ENCODE measurements at places on chromosomes 1 and 21. TPM values are rescaled to one million over a fixed set of nuclear protein-coding genes. Genes with fewer than 3 reads are reported as not detected.

DNA sequence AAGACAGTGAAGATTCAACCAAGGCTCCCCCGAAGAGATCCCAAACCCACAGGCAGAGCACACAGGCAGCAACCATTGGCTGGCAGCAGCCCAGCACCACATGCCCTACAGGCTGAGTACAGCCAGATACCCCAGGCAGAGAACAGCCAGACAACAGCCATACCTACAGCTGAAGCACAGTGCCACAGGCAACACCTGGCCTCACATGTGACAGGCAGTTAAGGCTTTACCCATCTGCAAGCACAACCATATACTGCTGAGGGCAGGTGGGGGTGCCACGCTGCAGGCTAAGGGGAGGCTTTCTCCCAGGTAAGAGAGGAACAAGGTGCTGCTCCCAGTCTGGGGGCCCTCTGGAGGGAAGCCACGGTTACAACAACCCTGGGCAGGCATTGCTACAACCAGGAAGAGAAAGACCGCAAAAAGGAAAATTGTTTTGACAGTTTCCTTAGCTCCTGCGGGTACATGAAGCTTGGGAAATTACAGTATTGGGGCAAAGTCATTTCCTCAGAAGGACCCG is 12.3 kb downstream of the CHIT1 start:
- H3K4me1 ChIP-seq = peaks cover 2% of the 10 kb centered on the region
- H3K27me3 ChIP-seq = peaks cover 13% of the 10 kb centered on the region
- no peak for DNase-seq
- no peak overlapping the region for H3K27ac ChIP-seq
- H3K4me3 ChIP-seq = no peak overlapping the region
- H3K36me3 ChIP-seq = no peaks in the 10 kb centered on the region

DNA sequence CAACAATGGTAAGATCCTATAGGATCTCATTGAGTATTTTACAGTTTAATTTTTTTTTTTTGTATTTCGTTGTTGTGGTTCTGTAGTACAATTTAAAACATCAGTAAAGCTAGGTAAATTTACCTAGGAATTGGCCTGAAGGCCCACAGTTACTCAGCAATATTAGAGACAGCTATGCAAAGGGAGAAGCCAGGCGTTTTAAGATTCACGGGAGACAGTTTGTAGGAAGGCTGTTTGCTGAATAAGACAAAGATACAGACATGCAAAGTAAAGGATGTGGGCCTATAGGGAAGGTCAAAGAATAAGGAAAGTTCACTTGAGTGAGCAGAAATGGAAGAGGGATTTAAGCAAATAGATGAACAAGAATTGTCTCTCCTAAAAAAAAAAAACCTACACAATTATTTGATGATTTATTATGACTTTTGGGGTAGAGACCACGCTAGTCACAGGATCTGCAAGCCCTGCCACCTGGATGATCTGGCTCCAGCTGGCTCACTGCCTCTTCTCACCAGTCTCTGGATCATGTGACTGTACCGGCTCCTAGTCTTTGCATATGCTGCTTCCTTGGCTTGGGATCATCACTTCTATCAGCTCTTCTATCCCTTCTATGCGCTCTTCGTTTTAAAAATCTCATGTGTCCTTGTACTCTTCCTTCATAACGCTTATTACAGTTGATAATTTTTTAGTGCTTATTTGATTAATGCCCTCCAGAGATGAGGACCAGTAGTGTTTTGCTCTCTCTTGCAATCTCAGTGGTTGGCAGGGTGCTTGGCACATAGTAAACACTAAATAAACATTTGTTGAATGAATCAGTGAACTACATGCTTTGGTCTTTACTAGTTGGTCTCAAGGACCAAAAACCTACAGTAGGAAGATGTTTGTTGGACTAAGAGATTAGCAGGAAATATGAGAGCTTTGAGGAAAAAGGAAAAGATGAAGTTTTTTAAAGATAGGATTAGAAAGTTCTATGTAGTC is 14.1 kb downstream of the DYRK1A start:
- H3K36me3 ChIP-seq = peaks cover 24% of the 10 kb centered on the region
- no peak overlapping the region for H3K4me3 ChIP-seq
- DNase-seq = no peak

DNA sequence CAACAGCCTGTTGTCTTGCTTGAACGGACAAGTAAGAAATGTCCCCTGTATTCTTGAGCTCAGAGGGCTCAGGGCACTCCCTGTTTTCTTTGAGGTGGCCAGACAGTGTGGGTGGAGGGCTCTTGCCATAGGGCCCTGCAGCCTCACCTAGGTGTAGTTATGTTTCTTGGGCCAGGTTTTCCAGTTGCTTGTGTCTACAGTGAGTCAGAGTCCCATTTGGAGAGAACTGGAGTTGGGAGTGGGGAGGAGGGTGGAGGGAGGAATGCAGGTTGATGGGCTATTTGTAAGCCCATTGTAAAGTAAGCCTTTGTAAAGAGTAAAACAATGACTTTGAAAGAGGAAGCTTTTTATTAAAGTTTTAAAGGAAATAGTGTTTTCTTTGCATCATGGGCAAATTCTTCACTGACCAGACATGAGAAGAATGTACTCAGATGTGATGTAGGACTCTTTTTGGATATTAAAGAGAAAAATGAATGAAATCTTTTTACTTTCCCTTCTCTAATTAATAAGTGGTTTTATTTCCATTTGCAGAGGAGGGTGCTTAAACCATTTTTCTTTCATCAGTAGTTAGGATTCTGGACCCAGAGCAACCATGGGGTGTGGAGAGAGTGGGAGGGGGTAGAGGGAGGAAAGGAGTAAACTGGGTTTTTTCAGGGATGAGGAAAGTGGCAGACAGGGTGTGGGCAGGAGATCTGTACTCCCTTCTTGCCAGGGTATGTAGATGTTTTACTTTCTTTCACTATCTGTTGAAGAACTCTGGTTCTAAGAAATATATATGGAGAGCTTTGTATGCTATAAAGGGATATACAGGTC is 45.1 kb upstream of the MACF1 start:
- H3K27ac ChIP-seq = no peak overlapping the region
- H3K27me3 ChIP-seq = peaks cover 19% of the 10 kb centered on the region
- peaks cover 9% of the 10 kb centered on the region for H3K4me1 ChIP-seq
- H3K36me3 ChIP-seq = no peaks in the 10 kb centered on the region
- no peak overlapping the region for H3K4me3 ChIP-seq

GRCh38 chr1:230072866-230073265 is 5.8 kb downstream of the GALNT2 start:
- peaks cover 25% of the 10 kb centered on the region for H3K36me3 ChIP-seq
- peaks cover 68% of the 10 kb centered on the region for H3K4me1 ChIP-seq
- no peak overlapping the region for H3K4me3 ChIP-seq
- H3K27ac ChIP-seq = no peak overlapping the region
- DNase-seq = no peak
- H3K27me3 ChIP-seq = no peaks in the 10 kb centered on the region

DNA sequence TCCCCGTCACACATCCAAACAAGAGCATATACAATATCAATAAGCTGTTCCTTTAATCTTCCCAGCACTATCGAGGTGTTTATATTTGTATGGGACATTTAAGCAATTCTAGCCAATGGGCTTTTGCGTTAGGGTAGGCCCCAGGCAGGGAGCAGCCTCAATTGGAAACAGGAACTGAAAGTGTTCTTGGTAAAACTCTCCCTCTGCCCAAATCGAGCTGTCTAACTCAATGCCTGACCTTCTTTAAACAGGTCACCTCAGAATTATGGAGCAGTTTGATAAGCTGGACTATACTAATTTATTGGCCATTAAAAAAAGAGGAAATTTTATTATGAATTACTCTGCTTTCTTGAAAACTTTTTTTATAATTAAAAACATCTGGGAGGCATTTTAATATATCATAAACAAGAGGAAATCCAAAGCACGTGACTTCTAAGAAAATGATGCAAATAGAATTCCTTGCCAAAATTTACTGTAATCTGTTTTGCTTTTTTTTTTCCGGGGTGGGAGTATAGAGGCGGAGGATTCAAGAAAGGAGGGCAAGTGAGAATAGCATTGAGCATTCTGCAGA is 498.1 kb downstream of the LMO4 start:
- no peaks in the 10 kb centered on the region for H3K4me1 ChIP-seq
- H3K36me3 ChIP-seq = no peaks in the 10 kb centered on the region
- H3K27me3 ChIP-seq = no peaks in the 10 kb centered on the region
- no peak overlapping the region for H3K27ac ChIP-seq

- H3K27me3 ChIP-seq = peaks cover 1% of the 10 kb centered on the region
- DNase-seq = no peak
- H3K4me1 ChIP-seq = no peaks in the 10 kb centered on the region
- H3K4me3 ChIP-seq = no peak overlapping the region
- H3K36me3 ChIP-seq = no peaks in the 10 kb centered on the region
These were observed 34.0 kb downstream of the DNAI4 start for GRCh38 chr1:66890621-66891020.

DNA sequence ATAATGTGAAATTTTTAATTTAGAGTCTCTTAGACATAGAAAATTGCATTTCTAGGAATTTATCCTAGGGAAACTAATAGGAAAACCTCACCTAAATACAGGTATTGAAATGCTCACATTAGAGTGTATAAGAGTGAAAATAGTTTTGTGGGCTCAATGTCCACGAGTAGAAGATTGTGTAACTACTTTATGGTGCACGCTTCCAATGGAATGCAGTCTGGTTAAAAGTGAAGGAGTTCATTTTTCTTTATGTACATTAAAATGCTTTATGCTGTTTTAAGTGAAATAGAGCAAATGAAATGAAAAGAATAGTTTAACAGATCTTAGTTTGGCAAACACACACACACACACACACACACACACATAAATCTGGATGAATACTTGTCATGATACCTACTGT is 278.2 kb downstream of the USP25 start:
- H3K4me1 ChIP-seq = no peaks in the 10 kb centered on the region
- H3K36me3 ChIP-seq = no peaks in the 10 kb centered on the region
- no peak overlapping the region for H3K27ac ChIP-seq

DNA sequence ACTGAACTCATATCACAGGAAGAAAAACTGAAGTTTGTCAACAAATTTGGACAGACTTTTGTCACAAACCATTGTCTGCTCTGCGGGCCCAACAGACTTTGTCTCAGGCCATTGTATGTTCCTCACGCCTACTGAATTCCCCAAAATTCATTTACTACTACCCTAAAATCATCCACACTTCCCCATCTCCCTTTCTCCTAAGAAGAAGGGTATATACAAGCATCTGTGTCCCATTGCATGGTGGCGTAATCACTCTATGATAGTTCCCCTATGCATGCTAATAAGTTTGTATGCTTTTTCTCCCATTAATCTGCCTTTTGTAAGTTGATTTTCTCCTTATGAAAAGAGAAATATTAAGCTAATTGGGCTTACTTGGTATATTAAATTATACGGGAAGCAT is 54.9 kb upstream of the ATF3 start:
- H3K4me1 ChIP-seq = peaks cover 4% of the 10 kb centered on the region
- H3K27me3 ChIP-seq = peaks cover 66% of the 10 kb centered on the region
- no peak for DNase-seq
- H3K36me3 ChIP-seq = no peaks in the 10 kb centered on the region

DNA sequence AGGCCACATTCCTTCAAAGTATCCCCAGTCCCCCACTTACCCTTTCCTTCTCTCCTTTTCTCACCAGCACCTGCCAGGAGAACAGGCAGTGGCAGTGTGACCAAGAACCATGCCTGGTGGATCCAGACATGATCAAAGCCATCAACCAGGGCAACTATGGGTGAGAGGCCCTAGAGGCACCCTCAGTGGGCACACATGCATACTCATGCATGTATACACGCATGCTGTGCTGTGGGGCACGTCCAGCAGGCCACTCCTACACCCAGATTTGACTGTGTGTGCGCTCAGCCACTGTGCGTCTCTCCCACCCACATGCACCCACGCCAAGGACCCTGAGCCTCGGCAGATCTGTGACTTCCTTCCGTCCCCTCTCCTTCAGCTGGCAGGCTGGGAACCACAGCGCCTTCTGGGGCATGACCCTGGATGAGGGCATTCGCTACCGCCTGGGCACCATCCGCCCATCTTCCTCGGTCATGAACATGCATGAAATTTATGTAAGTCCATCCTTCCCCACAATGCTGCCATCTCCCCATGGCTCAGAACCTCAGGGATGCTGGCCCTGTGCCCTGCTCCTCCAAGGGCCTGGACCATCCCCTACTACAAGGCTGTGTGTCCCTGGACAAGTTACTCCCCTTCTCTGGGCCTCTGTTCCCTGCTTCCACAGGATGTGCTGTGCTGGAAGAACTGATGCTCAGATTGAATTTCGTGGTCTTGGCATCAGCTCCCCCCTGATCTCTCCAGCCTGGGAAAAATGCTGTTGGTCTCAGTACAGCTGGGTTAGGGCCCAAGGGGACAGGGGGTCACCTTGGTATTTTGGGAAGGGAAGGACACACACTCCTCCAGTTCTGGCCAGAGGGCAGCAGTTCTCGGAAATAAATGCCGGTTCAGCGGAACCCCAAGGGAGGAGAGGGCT is 7.0 kb downstream of the TINAGL1 start:
- no peak for DNase-seq
- H3K36me3 ChIP-seq = no peaks in the 10 kb centered on the region
- H3K27ac ChIP-seq = no peak overlapping the region
- no peaks in the 10 kb centered on the region for H3K4me1 ChIP-seq
- H3K4me3 ChIP-seq = no peak overlapping the region

GRCh38 chr21:26185446-26185845 is 14.9 kb upstream of the APP start:
- no peak overlapping the region for H3K4me3 ChIP-seq
- no peaks in the 10 kb centered on the region for H3K36me3 ChIP-seq
- no peaks in the 10 kb centered on the region for H3K4me1 ChIP-seq
- DNase-seq = no peak
- H3K27ac ChIP-seq = no peak overlapping the region

Gene LIN28A
- not detected for total RNA-seq

Gene ADAMTS5
- total RNA-seq = not detected

Gene MATN1
- 0.50 TPM for total RNA-seq

Gene PGBD5
- not detected for total RNA-seq
